ENCODE measurements at places on chromosomes 12 and 14. TPM values are rescaled to one million over a fixed set of nuclear protein-coding genes. Genes with fewer than 3 reads are reported as not detected.

Gene TMEM121
- total RNA-seq, result 0.94 TPM

DNA sequence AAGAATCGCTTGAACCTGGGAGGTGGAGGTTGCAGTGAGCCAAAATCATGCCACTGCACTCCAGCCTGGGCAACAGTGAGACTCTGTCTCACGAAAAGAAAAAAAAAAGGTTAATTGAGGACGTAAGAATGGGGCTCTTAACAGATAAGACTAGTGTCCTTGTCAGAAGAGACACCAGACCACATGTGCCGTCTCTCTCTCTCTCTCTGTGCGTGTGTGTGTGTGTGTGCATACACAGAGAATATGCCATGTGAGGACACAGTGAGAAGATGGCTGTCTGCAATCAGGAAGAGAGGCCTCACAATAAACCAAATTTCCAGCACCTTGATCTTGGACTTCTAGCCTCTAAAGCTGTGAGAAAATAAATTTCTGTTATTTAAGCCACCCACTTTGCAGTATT lies 11.7 kb upstream of the ERC1 start:
- no peaks in the 10 kb centered on the region for H3K36me3 ChIP-seq
- no peaks in the 10 kb centered on the region for H3K27me3 ChIP-seq
- no peaks in the 10 kb centered on the region for H3K4me1 ChIP-seq
- no peak overlapping the region for H3K27ac ChIP-seq
- DNase-seq, result no peak
- H3K4me3 ChIP-seq, result no peak overlapping the region

- DNase-seq, result no peak
- H3K4me3 ChIP-seq, result no peak overlapping the region
- H3K36me3 ChIP-seq, result no peaks in the 10 kb centered on the region
- H3K27ac ChIP-seq, result no peak overlapping the region
- H3K4me1 ChIP-seq, result no peaks in the 10 kb centered on the region
Measured at GRCh38 chr12:51505360-51506105, 80.9 kb downstream of the SLC4A8 start.

- no peaks in the 10 kb centered on the region for H3K27me3 ChIP-seq
- DNase-seq, result no peak
- H3K4me3 ChIP-seq, result no peak overlapping the region
- no peak overlapping the region for H3K27ac ChIP-seq
- no peaks in the 10 kb centered on the region for H3K36me3 ChIP-seq
Measured at GRCh38 chr14:65915125-65915524, 502.6 kb downstream of the FUT8 start.

- H3K36me3 ChIP-seq, result no peaks in the 10 kb centered on the region
- no peaks in the 10 kb centered on the region for H3K27me3 ChIP-seq
- no peak overlapping the region for H3K4me3 ChIP-seq
- no peaks in the 10 kb centered on the region for H3K4me1 ChIP-seq
- H3K27ac ChIP-seq, result no peak overlapping the region
Measured at GRCh38 chr14:91669867-91670266, 62.0 kb downstream of the CATSPERB start.

DNA sequence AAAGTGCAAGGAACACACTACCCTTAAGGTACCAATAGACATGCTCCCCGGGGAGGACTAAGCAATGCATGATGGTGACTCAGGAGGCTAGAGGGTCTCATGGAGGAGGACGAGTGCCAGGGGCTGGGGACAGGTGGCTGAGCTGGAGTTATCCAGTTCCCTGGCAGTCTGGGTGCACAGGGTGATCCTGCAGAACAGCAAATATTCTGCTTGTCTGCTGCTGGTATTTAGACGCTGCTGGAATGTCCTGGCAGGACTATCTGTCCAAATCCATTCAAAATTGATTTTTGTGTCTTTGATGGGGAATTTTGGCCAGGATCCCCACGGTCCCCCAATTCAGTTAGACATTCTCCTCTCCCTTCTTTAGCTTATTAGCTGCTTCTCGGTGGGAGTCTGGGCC lies 138.7 kb downstream of the C12orf75 start:
- no peak overlapping the region for H3K4me3 ChIP-seq
- H3K4me1 ChIP-seq, result no peaks in the 10 kb centered on the region
- H3K36me3 ChIP-seq, result no peaks in the 10 kb centered on the region
- H3K27me3 ChIP-seq, result no peaks in the 10 kb centered on the region
- no peak overlapping the region for H3K27ac ChIP-seq

DNA sequence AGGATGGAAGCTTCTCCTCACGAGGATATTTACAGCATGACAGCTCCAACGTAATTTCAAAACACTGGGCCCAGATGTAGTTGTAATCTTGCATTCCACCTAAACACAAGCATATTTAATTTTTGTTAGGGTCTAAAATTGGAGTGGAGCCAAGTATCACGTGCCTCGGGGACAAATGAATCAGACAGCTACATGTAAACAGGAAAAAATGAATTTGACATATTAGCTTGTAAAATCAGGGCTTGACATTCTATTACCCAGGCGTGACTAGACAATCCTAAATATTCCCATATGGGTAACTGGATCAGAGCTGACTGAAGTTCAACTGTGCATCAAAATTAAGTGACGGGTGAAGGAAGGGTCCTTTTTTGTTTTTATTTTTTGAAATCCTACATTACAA lies 59.0 kb downstream of the MDM2 start:
- no peaks in the 10 kb centered on the region for H3K4me1 ChIP-seq
- no peak for DNase-seq
- H3K27ac ChIP-seq, result no peak overlapping the region
- H3K27me3 ChIP-seq, result no peaks in the 10 kb centered on the region
- no peaks in the 10 kb centered on the region for H3K36me3 ChIP-seq
- H3K4me3 ChIP-seq, result no peak overlapping the region

DNA sequence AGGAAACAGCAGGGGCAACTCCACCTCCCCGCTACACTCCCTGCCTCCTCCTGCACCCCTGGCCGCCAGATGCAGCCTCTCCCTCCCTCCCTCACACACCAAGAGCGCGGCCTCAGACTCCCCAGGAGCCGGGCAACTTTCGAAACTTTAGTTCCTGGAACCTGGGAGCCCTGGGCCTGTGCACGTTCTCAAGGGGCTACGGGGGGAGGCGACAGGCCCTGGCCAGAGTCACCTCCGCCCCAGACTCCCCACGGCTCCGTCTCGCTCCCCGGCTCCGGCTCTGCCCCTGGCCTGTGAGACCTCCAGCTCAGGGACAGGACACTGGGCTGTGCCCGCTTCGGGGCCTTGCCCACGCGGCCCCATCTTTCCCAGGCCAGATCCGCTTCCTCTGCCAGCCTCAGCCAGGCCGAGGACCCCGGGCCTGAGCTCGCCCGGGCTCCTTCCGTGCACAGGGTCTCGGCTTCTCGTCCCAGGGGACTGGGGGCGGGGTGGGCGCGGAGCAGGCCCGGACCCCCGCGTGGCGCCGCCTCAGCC lies 5.5 kb downstream of the AMN start:
- peaks cover 25% of the 10 kb centered on the region for H3K27me3 ChIP-seq
- peak overlapping the region; percentile 61 for H3K4me3 ChIP-seq
